ENCODE measurements at places on chromosomes 5 and 9.

DNA sequence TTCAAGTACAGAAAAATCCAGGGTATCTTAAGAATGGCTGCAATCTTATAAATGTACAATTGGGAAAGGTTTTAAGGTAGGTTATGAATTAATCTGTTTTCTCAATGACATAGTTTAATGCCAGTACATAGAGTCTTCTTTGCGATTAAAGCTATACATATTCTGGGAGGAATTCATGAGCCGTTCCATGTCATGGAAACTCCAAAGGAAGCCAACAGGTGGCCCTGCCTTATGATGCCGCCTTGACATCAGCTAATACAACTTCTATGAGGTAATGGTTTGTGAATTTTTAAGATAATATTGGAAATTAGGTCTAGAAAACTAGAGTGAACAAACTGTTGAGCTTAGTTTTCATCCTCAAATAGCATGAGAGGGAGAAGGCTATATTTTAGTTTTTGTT is 713.4 kb downstream of the EFNA5 start:
- no peak for DNase-seq

GRCh38 chr5:111548992-111549649 is 36.8 kb upstream of the STARD4 start:
- DNase-seq, result no peak

DNA sequence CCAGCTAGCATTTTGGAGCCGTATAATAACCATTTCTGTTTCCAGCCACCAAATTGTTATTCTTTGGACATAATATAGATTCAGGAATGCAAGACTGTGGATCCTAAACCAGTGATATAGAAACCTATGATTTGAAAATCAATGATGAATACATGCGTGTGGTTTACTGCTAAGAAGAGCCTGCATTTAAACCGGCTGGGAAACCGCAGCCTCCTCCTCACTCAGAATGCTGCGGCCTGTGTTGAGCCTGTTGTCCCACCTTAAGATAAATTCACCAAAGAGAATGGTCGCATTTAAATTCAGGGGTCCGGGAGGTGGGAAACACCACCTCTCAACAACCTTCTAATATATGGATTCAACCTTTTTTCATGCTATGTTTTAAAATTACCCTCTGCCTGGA is 148.0 kb downstream of the MEF2C start:
- DNase-seq, result no peak

- no peak for DNase-seq
Observed at GRCh38 chr9:3435732-3436131, 90.1 kb downstream of the RFX3 start.

- no peak for DNase-seq
Observed at GRCh38 chr9:81213456-81213855, 475.9 kb downstream of the TLE1 start.

DNA sequence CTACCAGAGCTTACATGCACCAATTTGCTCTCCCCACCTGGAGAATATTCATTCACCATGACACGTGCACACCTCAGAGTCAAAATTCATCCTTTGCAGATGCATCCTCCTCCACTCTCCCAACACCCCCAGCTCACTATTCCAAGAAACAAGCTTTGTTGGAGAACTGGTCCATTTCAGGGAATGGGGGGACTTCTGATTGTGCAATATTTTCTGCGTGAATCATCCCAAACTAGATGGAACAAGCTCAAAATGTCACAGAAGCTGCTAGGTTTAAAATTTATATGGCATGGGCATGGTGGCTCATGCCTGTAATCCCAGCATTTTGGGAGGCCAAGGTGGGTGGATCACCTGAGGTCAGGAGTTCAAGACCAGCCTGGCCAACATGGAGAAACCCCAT is 3.6 kb downstream of the GLDC start:
- no peak for DNase-seq
